ENCODE measurements at places on chromosomes 13 and 19. TPM values are rescaled to one million over a fixed set of nuclear protein-coding genes. Genes with fewer than 3 reads are reported as not detected.

The RASAL3 gene
- total RNA-seq = not detected

The ZNF177 gene
- 0.30 TPM for total RNA-seq

The PSG7 gene
- 0.16 TPM for total RNA-seq

The NCAN gene
- total RNA-seq = 0.05 TPM

The FBN3 gene
- total RNA-seq = not detected

The PTPRH gene
- total RNA-seq = 6.0 TPM

The LRRC4B gene
- 0.40 TPM for total RNA-seq

The SLC25A42 gene
- total RNA-seq = 0.96 TPM

The ABHD17A gene
- 37.8 TPM for total RNA-seq

The URAD gene
- total RNA-seq = not detected

The S1PR4 gene
- total RNA-seq = 0.14 TPM

The NAPSA gene
- total RNA-seq = 0.84 TPM

The TNNI3 gene
- 7.7 TPM for total RNA-seq

The PLPP2 gene
- total RNA-seq = 76.6 TPM

The JSRP1 gene
- 0.77 TPM for total RNA-seq

The GAS6 gene
- total RNA-seq = 6.4 TPM

The SPIB gene
- 0.24 TPM for total RNA-seq

The GDF15 gene
- total RNA-seq = 31.3 TPM

The OR7C1 gene
- total RNA-seq = not detected
